MM.1S (cell line): ENCODE measurements at places on chromosomes 5 and 9.

- no peak for DNase-seq
- no peaks in the 10 kb centered on the region for H3K27me3 ChIP-seq
- no peak overlapping the region for H3K27ac ChIP-seq
- H3K4me1 ChIP-seq: peaks cover 24% of the 10 kb centered on the region
- H3K4me3 ChIP-seq: no peak overlapping the region
Measured at GRCh38 chr5:41788941-41789368, 81.3 kb downstream of the OXCT1 start.

DNA sequence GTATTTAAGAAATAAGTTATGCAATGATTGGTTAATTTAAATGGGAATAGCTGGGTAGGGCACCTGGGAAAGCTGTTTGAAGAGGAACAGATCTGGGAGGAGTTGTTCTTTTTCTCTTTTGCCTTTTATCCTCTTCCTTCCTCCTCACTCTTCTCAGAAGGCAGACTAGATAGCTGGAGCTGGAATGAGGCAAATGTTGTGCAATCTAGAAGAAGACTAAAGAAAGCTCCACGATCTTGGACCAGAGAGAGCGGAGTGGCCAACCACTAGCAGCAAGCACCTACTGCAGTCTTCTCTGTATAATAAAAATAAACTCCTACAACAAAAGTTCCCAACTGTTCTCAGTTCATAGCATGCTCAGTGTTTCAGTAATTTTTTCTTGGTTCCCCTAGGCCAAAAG, 19.3 kb downstream of the GLIS3 start:
- no peak for DNase-seq
- H3K27ac ChIP-seq: no peak overlapping the region
- no peaks in the 10 kb centered on the region for H3K36me3 ChIP-seq
- H3K4me1 ChIP-seq: no peaks in the 10 kb centered on the region
- H3K27me3 ChIP-seq: no peaks in the 10 kb centered on the region
- H3K4me3 ChIP-seq: no peak overlapping the region

DNA sequence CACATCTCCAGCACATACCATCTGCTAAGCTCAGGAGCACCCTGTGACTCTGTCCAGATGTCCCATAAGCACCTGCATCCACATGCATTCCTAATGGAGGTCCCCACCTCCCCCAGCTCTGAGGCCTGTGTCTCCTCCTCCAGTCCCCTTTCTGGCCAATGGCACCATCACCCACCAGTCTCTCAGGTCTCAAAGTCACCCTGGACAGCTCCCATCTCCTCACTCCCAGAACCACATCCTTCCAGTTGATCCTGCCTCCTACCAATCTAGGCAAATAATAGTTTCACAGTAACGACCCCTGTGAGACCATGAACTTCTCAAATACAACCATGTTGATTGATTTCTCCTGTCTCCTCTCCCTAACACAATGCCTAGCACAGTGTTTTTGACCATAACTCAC, 40.1 kb downstream of the GGTA1 start:
- DNase-seq: no peak
- H3K4me3 ChIP-seq: no peak overlapping the region
- no peaks in the 10 kb centered on the region for H3K36me3 ChIP-seq
- no peak overlapping the region for H3K27ac ChIP-seq

DNA sequence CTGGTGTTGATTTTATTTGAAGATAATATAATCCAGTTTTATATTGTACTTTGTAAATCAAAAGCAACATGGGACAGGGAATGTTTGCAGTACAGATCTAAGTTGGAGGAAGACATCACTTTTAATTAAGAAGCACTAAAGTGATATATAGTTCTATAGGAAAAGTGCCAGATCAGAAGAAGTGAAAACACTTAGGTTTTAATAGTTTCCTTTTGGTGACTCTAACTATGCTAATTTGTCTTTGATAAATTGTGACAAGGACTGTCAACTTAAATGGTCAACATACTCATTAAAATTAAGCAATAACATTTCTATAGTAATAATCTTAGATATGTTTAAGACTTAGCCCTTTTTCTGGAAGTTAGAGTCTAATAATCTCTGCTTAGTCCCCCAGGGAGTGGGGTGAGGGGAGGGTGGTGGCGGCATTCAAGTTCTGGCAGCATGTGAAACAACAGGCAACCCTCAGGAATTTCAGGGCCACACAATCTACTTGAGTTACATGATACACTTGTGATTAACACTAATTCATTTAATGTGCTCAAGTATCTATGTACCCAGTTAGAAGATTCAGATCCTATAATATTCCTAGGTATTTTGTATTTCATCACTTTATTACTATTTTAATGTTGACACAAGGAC, 1026.5 kb downstream of the NR2F1-AS1 start:
- no peaks in the 10 kb centered on the region for H3K4me1 ChIP-seq
- H3K27me3 ChIP-seq: no peaks in the 10 kb centered on the region
- no peaks in the 10 kb centered on the region for H3K36me3 ChIP-seq
- H3K27ac ChIP-seq: no peak overlapping the region
- DNase-seq: no peak

- peak; percentile 15 for DNase-seq
- no peaks in the 10 kb centered on the region for H3K27me3 ChIP-seq
- no peak overlapping the region for H3K27ac ChIP-seq
- H3K4me3 ChIP-seq: no peak overlapping the region
- no peaks in the 10 kb centered on the region for H3K36me3 ChIP-seq
- H3K4me1 ChIP-seq: peaks cover 5% of the 10 kb centered on the region; the same call in 1 of the 2 replicates
Measured at GRCh38 chr5:40578501-40579451, 100.9 kb upstream of the PTGER4 start.

GRCh38 chr5:345404-346195, 24.1 kb downstream of the AHRR start:
- peaks cover 5% of the 10 kb centered on the region; the same call in 1 of the 2 replicates for H3K27me3 ChIP-seq
- no peak overlapping the region for H3K27ac ChIP-seq
- no peak overlapping the region for H3K4me3 ChIP-seq
- DNase-seq: no peak
- H3K36me3 ChIP-seq: no peaks in the 10 kb centered on the region
- H3K4me1 ChIP-seq: no peaks in the 10 kb centered on the region

GRCh38 chr5:122649080-122649479, 125.8 kb upstream of the SNX2 start:
- H3K36me3 ChIP-seq: no peaks in the 10 kb centered on the region
- H3K4me1 ChIP-seq: no peaks in the 10 kb centered on the region
- H3K4me3 ChIP-seq: no peak overlapping the region
- H3K27ac ChIP-seq: no peak overlapping the region
- H3K27me3 ChIP-seq: no peaks in the 10 kb centered on the region

DNA sequence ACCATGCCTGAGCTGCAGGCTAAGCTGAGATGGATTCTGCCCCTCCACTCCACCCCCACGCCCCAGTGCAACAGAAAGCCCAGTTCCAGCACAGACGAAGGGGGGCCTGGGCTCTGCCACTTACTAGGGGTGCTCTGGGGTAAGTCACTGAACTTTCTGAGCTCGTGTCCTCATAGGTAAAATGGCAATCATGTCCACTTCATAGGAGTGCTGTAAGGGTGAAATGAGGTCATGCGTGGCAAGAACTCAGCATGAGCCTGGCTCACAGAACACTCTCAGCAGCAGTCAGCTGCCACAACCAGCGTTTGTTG, 8.4 kb upstream of the PSD2 start:
- H3K36me3 ChIP-seq: no peaks in the 10 kb centered on the region
- no peaks in the 10 kb centered on the region for H3K4me1 ChIP-seq
- H3K27ac ChIP-seq: no peak overlapping the region
- H3K27me3 ChIP-seq: peaks cover 12% of the 10 kb centered on the region

DNA sequence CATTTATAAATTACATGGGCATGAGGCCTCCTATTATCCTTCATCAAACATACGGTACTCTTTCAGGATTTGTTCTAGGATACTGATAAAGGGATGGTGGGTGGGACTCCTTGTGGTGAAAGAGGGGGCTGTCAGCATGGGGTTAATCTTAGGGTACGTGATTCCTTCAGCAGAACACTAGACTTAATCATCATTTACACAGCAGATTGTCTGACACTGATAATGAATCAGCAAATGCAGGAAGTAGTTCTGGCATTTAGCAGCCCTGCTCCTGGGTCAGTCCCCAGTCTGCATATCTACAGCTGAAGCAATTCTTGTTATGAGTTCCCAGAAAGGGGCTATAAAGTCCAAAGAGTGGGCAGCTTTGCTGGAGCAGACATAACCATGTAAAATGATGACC, 384.6 kb downstream of the SPOCK1 start:
- no peak overlapping the region for H3K4me3 ChIP-seq
- H3K27ac ChIP-seq: no peak overlapping the region
- H3K4me1 ChIP-seq: no peaks in the 10 kb centered on the region

DNA sequence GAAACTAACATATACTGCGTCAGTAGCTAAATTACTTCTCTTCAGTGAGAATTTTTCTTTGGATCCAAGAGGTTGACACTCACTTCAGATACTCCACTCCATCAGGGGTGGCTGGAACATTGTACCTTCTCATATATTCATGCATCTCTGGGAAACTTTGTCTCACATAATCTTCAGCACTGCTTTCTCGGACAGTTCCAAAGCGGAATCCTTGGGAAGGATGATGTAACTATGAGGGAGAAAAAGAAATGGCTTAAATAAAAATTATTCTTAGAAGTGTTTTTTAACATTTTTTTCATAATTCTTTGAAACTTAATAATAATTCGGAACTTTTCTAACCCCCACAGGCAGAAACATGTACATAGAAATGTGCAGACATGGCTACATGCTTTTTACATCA, 33.4 kb upstream of the PPP3R2 start:
- DNase-seq: no peak
- no peak overlapping the region for H3K4me3 ChIP-seq
- H3K27me3 ChIP-seq: no peaks in the 10 kb centered on the region
- H3K36me3 ChIP-seq: no peaks in the 10 kb centered on the region
- H3K4me1 ChIP-seq: no peaks in the 10 kb centered on the region

DNA sequence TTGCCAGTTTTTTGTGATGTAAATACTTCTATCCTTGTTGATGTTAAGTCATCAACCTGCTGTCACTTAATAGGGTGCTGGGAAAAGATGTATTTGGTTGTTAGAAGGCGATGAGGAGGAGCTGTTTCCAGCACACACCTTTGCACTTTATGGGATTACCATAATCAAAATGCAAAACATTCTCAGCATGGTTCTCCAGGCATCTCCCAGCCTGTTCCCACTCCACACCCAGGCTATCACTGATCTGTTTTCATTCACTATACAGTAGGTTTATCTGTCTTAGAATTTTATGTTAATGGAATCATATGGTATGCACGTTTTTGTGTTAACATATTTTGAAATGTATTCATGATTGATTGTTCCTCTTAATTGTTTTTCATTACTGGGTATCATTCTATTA, 35.9 kb downstream of the PCSK5 start:
- no peaks in the 10 kb centered on the region for H3K36me3 ChIP-seq
- no peak for DNase-seq
- H3K27ac ChIP-seq: no peak overlapping the region
- H3K4me3 ChIP-seq: no peak overlapping the region
- H3K27me3 ChIP-seq: no peaks in the 10 kb centered on the region
